Transverse colon (tissue), 4 donors: ENCODE measurements at places on chromosomes 1 and 21. TPM values are rescaled to one million over a fixed set of nuclear protein-coding genes. Genes with fewer than 3 reads are reported as not detected.

Gene MYCL
- 15.2 TPM for total RNA-seq

Gene LCE2B
- total RNA-seq, result not detected

Gene RGS8
- total RNA-seq, result not detected

Gene IVL
- not detected for total RNA-seq

Gene ATP13A2
- total RNA-seq, result 55.6 TPM

Gene FLG2
- not detected for total RNA-seq

Gene ZNF695
- 0.27 TPM for total RNA-seq

Gene PUSL1
- total RNA-seq, result 35.9 TPM

Gene CASZ1
- total RNA-seq, result 76.3 TPM

Gene ADGRB2
- 4.2 TPM for total RNA-seq

Gene ALG14
- total RNA-seq, result 2.1 TPM
